ENCODE measurements at places on chromosomes 1 and 21.

DNA sequence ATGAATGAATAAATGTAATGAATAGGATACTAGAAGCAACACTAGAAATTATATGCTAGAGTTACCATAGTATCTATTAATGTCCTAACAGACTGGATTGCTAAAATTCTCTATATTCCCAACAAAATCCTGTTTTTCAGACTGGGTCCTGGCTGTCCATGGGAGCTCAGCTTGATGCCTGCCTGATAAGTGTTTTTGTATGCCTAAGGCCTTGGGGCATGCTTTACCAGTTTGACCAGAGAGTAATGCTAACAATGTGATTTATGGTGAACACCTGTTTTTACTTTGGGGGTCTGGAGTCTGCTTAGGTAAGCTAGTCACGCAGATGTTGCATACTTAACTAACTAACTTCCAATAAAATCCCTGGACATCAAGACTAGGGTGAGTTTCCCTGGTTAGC is 318.8 kb upstream of the DEPDC1 start:
- no peak for DNase-seq

GRCh38 chr1:207841901-207842300 is 69.0 kb downstream of the CD34 start:
- no peak for DNase-seq

GRCh38 chr1:22416555-22417454 is 34.8 kb upstream of the ZBTB40 start:
- DNase-seq = peak; percentile 67

DNA sequence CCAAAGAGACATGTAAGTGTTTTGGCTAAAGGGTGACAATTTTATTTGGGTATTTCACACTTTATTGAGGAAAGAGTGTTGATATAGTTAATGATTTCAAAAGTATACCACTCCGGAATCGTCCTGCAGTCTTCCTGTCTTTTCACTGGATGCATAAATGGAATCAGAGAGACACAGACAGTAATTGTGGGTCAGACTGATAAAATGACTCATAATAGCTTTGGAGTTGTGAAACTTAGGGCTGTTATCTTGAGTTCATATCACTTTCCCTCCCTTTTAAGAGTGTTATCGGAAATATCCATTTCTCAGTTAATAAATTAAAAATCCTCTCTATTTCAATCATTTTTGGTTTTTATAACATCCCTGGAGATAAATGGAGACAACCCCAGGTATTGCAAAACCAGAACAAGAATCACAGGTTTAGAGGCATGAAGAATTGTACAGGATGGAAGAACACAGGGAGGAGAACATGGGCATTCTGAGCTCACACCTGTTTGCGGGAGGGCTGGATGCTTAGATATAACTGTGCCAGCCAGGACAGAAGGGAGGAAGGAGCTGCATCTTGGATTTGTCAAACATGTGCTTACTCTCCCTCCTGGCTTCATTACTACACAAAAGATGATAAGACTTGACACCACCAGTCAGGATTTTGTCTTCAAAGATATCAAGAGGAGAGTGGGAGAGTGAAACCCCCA is 185.4 kb downstream of the LMO4 start:
- no peak for DNase-seq

GRCh38 chr1:174167265-174167803 is 8.0 kb downstream of the RABGAP1L start:
- no peak for DNase-seq

DNA sequence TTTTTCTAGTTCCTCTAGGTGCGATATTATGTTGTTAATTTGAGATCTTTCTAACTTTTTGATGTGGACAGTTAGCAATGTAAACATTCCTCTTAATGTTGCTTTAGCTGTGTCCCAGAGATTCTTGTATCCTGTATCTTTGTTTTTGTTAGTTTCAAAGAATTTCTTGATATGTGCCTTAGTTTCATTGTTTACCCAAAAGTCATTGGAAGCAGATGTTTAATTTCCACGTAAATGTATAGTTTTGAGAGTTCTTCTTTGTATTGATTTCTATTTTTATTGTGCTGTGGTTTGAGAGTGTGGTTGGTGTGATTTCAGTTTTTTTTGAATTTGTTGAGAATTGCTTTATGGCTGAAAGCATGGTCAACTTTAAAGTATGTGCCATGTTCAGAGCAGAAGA is 319.4 kb downstream of the PTBP2 start:
- no peak for DNase-seq

- no peak for DNase-seq
Observed at GRCh38 chr1:215543191-215543606, 23.9 kb upstream of the KCTD3 start.

GRCh38 chr1:59366346-59366745 is 69.5 kb downstream of the FGGY start:
- no peak for DNase-seq

DNA sequence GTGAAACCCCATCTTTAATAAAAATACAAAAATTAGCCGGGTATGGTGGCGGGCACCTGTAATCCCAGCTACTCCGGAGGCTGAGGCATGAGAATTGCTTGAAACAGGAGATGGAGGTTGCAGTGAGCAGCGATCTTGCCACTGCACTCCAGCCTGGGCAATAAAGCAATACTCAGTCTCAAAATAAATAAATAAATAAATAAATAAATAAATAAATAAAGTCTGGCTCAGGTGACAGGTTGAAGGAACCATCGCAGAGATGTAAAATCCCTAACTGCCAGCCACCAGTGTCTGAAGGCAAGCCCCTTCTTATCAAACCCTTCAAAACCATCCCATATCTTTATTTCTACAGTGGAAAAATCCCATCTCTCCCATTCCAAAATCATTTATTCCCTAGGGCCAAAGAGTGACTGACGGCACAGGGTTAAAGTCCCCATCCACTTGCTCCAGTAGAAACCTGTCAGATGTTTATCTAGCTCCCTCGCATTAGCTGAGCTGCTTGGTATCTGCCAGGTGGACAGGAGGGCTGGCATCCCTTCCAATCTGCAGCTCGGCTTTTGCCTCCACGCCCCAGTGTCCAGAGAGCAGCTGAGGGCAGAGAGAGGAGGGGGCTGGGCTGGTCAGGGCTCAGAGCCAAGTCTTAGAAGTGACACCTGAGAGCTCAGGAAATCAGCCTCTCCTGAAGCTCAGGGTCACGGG is 5.0 kb downstream of the CSRP1 start:
- no peak for DNase-seq

DNA sequence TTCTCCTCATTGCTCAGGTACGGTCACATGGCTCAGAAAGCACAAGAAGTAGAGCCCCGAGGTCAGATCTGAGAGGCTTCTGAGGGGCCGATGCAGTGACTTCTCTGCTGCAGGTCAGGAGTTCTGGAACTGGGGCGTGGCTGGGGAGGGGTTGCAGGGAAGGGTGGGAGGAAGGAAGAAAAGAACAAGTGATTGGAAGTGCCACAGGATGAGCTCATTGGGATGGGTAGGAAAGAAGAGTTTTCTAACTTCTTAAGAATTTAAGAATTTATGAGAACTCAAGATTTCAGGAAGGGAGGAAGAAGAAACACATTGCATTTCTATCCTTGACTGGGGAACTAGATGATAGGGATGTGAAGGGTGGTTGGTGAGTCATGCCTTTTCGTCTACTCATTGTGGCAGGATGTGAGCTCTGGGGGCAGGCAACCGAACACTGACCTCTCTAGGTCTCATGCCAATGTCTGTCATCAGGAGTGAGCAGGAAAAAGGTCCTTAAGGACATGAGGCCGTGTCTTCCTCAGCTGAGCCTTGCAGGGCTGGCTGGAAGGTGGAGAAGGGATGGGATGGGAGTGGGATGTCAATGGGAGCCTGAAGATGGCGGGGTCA is 497 bp downstream of the FCRLB start:
- no peak for DNase-seq

- DNase-seq = no peak
Observed at GRCh38 chr1:209878964-209879363, 51.2 kb downstream of the UTP25 start.

DNA sequence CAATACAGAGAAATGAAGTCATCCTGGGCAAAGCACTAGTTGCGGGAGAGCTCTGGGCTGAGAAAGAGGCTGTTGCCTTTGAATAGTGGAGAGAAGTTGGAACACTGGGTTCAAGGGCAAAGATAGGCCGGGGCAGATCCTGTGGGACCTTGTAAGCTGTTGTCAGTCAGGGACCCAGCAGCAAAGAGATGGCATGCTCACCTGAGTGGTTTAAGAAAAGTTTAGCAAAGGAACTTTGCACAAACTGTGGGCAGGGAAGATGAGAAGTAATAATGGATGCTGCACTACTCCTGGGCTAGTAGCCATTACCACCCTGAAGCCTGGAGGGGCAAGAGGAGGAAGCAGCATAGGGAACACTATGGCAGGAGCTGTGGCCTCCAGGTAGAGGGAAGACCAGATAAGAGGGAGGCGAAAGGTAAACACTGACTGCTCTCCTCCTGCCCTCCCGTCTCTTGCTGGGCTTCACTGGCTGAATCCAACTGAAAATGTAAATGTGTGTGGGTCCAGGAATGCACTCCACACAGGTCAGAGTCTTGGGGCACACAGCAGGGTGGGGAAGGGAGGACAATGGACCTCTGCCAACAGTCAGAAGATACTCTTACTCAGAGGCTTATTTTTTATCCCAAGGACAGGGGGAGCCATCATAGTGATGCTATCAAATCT is 129.2 kb downstream of the PLPP3 start:
- no peak for DNase-seq

DNA sequence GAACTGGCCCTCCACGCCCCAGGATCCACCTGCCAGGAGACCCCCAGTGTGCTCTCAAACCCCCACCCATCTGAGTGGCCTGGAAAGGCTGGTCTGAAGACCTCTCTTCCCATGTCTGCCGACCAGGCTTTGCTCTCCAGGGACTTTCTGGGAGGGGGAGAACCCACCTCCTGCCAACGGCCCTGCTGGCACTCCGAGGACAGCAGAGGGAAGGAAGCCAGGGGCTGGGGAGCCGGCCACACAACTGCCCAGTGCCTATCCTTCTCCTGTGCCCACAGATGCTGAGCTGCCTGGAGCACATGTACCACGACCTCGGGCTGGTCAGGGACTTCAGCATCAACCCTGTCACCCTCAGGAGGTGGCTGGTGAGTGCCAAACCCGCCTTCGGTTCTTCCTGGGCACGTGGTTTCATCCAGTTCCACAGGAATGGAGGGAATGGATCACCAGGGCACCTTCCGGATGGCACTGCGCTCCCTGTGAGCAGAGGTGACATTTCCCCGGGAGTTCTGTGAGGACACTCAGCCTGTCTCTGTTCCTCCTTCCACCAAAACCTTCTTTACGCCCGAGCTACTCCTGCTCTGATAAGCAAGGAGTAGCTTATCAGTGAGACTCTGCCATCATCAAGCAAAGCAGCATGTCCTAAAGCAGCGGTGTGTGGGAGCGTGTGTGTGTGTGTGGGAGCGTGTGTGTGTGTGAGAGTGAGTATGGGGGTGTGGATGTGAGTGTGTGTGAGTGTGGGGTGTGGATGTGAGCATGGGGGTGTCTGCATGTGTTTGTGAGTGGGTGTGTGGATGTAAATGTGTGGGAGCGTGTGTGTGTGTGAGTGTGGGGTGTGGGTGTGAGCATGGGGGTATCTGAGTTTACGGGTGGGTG is 105.5 kb downstream of the PDE9A start:
- DNase-seq = no peak

DNA sequence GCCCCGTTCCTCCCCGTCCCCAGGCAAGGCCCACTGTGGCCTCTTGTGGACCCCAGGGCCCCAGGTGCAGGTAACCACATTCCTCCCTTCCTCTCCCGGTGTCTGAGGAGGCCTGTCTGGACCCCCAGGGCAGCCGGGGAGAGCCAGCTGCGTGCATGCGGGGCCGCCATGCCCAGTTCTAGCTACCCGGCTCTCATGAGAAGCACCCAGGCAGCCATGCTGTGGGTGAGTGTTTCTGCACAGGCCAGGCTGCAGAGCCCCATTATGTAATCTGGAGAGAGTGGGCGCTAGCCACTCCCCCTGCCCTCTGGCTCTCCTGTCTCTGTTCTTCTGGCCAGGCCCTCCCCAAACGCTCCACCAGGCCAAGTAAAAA is 18.4 kb upstream of the PLEKHG5 start:
- DNase-seq = peak; percentile 22

- no peak for DNase-seq
Observed at GRCh38 chr1:241939798-241940197, 17.8 kb upstream of the BECN2 start.

DNA sequence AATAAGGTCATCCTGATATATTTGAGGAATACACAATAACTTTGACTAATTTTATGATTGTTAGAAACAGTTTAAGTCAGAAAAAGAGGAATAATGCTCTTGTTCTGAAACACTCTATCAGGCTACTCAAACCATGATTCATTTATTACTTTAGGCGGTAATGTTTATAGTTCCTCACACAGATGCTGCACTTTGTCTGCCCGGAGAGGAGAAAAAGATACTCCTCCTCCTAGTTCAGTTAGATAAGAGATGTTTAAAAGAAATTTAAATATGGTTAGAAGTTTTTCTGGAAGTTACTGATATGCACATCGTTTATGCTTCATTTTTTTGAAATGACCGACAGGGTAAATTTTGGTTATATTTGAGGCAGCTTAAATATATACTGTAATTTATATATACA is 103.0 kb downstream of the ZMYM4 start:
- DNase-seq = no peak

GRCh38 chr1:46083579-46083978 is 48.9 kb downstream of the PIK3R3 start:
- DNase-seq = no peak

- DNase-seq = no peak
Observed at GRCh38 chr1:156435545-156436140, 64.9 kb downstream of the MEF2D start.

DNA sequence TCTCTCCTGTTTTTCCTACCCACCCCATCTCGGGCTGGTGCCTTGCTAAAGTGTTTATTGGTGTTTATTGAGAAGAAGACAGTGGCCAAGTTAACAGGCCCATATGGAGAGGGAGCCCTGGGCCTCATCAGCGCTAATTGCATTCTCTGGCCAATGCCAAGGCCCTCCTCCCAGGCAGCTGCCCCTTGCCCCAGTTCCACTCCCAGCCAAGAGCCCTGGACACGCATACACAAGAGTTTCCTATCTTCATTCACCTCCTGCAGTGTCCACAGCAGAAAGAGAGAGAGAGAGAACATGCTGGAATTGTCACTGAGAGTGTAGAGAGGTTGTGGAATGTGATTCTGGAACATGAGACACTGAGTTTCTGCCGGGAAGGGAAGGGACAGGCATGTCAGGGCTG is 25.4 kb upstream of the VWA5B1 start:
- no peak for DNase-seq

GRCh38 chr1:229342656-229343569 is at the start of gene CCSAP:
Gene CCSAP (minus strand): TSS chr1:229343047. CDS start chr1:229342465, 582 bp downstream.
- peak; percentile 63 for DNase-seq

- DNase-seq = peak; percentile 59
Observed at GRCh38 chr21:20968391-20968790, 29.8 kb upstream of the NCAM2 start.

DNA sequence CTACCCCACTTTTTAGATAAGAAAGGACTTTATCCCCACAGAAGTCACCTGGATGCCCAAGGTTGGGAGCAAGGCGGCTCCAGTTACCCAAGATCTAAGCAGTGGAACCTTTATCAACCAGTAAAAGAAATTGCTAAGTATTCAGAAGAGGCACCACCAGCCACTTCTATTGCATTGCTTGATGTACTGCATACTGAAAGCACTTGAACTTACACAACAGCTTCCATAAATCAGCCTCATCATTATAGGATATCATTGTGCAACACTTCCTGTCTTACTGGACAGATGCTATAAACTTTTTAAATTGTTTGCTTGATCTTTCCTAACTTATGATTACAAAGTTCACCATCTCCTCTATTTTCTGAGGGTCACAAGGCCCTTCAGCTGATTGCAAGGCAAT is 642.7 kb upstream of the CXADR start:
- DNase-seq = no peak
